ENCODE measurements at places on chromosomes 5 and 9.

DNA sequence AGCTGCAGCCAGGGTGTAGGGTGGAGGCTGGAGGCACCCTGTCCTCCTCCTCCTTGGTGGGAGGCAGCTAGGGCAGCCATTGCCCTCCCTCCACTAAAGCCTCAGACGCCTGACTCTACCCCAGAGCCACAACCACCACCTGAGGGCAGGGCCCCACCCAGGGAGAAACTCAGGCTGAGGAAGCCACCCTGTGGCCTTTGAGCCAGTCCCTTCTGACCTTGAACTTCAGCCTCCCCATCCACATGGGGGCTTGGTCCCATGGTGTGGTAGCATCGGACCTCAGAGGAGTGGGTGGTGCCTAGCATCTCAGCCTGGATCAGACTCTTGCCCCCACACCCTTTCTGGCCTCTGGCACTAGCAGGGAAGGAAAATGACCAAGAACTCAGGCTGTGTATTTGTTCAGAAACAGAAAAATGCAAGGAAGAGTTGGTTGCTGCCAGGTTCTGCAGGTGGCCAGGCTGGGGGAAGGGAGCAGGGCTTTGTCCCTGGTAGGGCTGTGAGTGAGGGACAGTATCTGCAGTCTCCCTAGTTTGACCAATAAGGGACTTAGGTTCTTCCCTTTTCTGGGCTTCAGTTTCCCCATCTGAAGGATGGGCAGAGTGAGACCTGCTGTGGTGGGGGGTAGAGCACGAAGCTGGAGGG, 3.2 kb downstream of the DAB2IP start:
- DNase-seq: no peak

DNA sequence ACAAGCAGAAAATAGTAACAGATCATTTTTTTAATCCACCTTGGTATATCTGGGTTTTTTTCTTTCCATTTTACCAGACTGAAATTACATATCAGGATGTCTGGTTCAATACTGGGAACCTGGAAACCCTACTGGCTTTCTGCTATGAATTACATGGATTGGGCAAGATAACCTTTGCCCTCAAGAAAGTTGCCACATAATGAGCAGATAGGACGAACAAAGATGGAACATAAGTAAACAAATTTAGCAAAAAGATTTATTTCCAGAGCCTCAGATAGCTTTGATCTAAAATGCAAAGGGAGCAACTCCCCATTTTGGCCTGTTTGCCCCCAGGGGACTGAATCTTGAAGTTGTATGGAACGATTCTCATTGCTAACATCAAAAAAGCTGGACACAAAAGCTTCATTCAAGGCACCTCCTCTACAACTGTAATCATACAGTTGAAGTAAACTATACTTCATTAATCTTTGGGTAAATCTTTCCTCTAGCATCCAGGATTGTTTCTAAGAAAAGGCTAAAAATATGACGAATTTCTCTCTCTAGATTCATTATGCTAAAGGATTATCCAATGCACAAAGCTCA, 131.6 kb upstream of the PTGER4 start:
- no peak for DNase-seq

DNA sequence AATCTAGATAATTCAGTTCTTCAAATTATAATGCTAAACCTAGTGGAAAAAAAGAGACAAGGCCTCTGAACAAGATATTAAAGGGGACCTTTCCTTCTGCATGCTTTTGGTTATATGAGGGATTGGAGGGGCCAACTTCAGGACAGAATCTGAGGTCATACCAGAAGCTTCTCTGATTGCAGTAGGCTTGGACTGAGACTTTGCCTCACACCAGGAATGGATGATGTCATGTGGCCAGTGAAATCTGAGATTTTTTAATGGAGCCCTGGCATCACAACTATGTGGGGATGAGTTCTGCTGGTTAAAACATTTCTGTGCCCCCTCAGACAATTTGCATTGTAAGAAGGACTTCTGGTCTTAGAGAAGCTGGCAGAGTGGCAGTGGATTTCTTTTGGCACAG, 88.6 kb downstream of the ANGPTL2 start:
- DNase-seq: no peak

DNA sequence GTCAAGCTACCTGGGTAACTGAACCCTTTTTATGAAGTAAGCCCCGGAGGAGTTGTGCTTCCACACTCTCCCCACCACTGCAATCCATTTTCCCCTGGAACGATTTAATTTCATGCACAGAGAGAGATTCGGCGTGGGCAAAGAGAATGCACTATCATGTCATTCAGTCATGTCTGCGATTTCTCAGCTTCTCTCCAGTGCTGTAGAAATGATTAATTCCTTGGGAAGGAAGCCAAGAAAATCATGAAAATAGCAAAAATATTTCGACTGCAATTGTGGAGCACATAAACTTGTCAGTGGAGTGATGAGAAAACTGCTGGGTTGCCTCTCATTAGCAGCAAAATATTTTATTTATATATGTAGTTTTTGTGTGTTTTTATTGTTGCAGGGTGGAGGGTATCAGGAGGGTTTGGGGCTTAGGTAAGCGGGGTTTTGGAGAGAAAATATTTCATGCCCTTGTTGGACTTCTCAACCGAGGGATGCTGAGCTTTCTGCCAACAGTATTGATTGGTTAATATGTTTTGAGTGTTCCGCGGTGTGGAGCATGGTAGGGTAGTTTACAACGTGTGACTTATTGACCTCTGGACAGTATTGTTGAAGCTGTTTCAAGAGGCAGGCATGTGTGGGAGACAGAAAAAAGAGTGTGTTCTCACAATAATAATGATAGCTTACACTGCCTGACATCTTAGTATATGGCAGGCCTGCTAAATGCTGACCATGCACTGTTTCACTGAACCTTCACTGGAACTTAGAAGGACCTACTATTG, 69.3 kb downstream of the SGCD start:
- no peak for DNase-seq

GRCh38 chr5:38756068-38756467, 89.7 kb upstream of the OSMR start:
- DNase-seq: no peak

- no peak for DNase-seq
Measured at GRCh38 chr9:89880721-89881120, 275.9 kb downstream of the GADD45G start.

DNA sequence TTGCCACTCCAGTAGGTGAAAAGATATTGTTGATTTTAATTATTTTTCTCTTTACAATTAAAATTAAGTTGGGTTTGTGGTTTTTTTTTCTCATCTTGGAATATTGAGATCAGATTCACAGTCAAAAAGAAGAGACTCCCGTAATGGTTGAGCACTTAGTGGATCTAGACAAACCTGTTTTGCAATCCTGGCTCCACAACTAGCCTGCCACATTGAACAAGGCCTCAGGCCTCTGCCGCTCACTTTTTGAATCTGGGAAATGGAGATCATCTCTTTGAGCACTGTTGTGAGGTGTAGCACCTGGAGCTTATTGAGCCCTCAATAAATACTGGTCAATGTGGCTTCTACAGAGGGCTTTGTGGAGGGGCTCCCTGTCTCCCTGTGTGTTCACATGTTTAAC, 37.1 kb upstream of the RARS1 start:
- no peak for DNase-seq

- no peak for DNase-seq
Measured at GRCh38 chr5:31937226-31937625, 236.9 kb downstream of the GOLPH3 start.

- no peak for DNase-seq
Measured at GRCh38 chr9:92480986-92481633, 1.2 kb downstream of the ASPN start.

DNA sequence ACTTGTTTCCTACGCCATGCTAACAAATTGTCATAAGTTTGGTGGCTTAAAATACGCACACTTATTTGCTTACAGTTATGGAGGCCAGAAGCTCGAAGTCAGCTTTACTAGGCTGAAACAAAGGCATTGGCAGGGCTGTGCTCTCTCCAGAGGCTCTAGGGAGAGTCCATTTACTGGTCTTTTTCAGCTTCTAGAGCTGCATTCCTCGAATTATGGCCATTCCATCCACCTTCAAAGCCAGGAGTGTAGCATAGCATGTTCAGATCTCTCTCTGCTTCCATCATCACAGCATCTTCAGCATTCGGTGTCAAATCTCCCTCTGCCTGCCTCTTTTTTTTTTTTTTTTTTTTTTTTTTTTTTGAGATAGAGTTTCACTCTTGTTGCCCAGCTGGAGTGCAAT, 670.2 kb downstream of the ACTL7B start:
- no peak for DNase-seq

GRCh38 chr5:81819556-81820317, 68.8 kb upstream of the SSBP2 start:
- no peak for DNase-seq

GRCh38 chr5:172162987-172163343, 25.1 kb downstream of the STK10 start:
- DNase-seq: no peak

DNA sequence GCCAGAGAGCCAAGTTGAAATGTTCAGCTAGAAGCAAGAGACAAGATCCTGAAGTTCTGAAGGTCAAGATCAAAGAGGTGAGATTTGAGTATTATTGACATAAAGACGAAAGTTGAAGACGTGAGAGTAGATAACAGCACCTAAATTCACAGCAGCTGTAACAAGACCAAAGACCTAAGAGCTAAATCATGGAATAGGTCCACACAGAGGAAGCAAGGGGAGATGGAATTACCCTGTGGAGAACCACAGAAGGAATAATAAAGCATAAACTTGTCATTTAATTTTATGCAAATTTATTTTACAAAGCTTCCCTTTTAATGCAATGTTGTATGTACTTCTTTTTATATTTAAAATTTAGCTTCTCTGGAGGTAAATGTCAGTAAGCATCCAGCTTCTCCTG, 523.7 kb downstream of the NR2F1-AS1 start:
- no peak for DNase-seq

GRCh38 chr5:147441191-147441695, 68.6 kb downstream of the DPYSL3 start:
- DNase-seq: no peak

GRCh38 chr5:62314213-62314830, 8.3 kb downstream of the KIF2A start:
- no peak for DNase-seq

- DNase-seq: no peak
Measured at GRCh38 chr5:150511578-150512367, 3.8 kb downstream of the NDST1 start.

- DNase-seq: no peak
Measured at GRCh38 chr9:125447202-125447802, 185.7 kb downstream of the GAPVD1 start.

GRCh38 chr9:38309324-38310195, 82.9 kb upstream of the ALDH1B1 start:
- no peak for DNase-seq
